Left lung (tissue), 14 donors: ENCODE measurements at places on chromosomes 2 and 18. TPM values are rescaled to one million over a fixed set of nuclear protein-coding genes. Genes with fewer than 3 reads are reported as not detected.

DNA sequence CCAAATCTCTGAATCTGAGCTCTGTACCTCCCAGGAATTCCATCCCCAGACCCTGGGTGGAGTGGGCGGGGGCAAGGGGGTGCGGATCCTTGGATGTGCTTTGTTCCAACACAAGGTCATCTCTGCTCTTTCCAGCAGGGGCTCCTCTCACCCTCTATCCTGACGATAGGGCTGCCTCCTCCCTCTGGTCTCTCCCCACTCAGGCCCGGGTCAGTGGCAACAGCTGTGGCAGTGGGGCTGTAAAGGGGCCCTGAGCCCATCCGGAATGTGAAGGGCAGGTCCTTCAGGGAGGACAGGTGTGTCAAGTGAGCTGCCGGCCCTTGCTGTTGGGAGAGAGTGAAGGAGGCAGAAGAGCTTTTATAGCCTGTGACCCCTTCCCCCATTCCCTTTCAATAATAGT, 167.8 kb downstream of the CELF4 start:
- no peak overlapping the region for H3K27ac ChIP-seq
- H3K36me3 ChIP-seq, result no peaks in the 10 kb centered on the region
- no peak for DNase-seq
- no peak overlapping the region for H3K4me3 ChIP-seq

- H3K27me3 ChIP-seq, result no peaks in the 10 kb centered on the region
- peak overlapping the region; percentile 66 for H3K4me3 ChIP-seq
- H3K4me1 ChIP-seq, result peaks cover 14% of the 10 kb centered on the region
- no peak for DNase-seq
- H3K27ac ChIP-seq, result peak overlapping the region; percentile 73
These were observed 472 bp upstream of the PLEKHM3 start for GRCh38 chr2:208025814-208026184.

The EFR3B gene
- 2.4 TPM for total RNA-seq

- peaks cover 16% of the 10 kb centered on the region for H3K27me3 ChIP-seq
- no peak overlapping the region for H3K4me3 ChIP-seq
- H3K27ac ChIP-seq, result no peak overlapping the region
- DNase-seq, result no peak
These were observed 7.2 kb upstream of the NEU4 start for GRCh38 chr2:241801611-241802420.

The LAMA1 gene
- 4.7 TPM for total RNA-seq

- no peak overlapping the region for H3K27ac ChIP-seq
- no peaks in the 10 kb centered on the region for H3K36me3 ChIP-seq
- H3K4me3 ChIP-seq, result no peak overlapping the region
- H3K4me1 ChIP-seq, result no peaks in the 10 kb centered on the region
- H3K27me3 ChIP-seq, result no peaks in the 10 kb centered on the region
These were observed 102.7 kb downstream of the CDCA7 start for GRCh38 chr2:173457366-173457765.

The UGT1A3 gene
- total RNA-seq, result not detected

GRCh38 chr2:240556553-240557100, 1.2 kb downstream of the ANKMY1 start:
- no peak overlapping the region for H3K4me3 ChIP-seq
- DNase-seq, result no peak
- no peaks in the 10 kb centered on the region for H3K36me3 ChIP-seq

- H3K4me1 ChIP-seq, result no peaks in the 10 kb centered on the region
- no peak overlapping the region for H3K4me3 ChIP-seq
- H3K27me3 ChIP-seq, result no peaks in the 10 kb centered on the region
- H3K27ac ChIP-seq, result no peak overlapping the region
- no peak for DNase-seq
- H3K36me3 ChIP-seq, result no peaks in the 10 kb centered on the region
These were observed 62.9 kb upstream of the CYRIA start for GRCh38 chr2:16728351-16729136.

The IRS1 gene
- 13.3 TPM for total RNA-seq

The CFC1B gene
- not detected for total RNA-seq

- DNase-seq, result no peak
- no peaks in the 10 kb centered on the region for H3K4me1 ChIP-seq
- H3K36me3 ChIP-seq, result peaks cover 16% of the 10 kb centered on the region
- no peak overlapping the region for H3K27ac ChIP-seq
- H3K27me3 ChIP-seq, result no peaks in the 10 kb centered on the region
These were observed 7.7 kb downstream of the VRK2 start for GRCh38 chr2:58054264-58054663.

The DLX1 gene
- total RNA-seq, result not detected

GRCh38 chr18:3671176-3671575, 221.2 kb downstream of the TGIF1 start:
- DNase-seq, result no peak
- no peak overlapping the region for H3K27ac ChIP-seq
- H3K4me3 ChIP-seq, result no peak overlapping the region
- no peaks in the 10 kb centered on the region for H3K27me3 ChIP-seq

The TTC31 gene
- 22.1 TPM for total RNA-seq

DNA sequence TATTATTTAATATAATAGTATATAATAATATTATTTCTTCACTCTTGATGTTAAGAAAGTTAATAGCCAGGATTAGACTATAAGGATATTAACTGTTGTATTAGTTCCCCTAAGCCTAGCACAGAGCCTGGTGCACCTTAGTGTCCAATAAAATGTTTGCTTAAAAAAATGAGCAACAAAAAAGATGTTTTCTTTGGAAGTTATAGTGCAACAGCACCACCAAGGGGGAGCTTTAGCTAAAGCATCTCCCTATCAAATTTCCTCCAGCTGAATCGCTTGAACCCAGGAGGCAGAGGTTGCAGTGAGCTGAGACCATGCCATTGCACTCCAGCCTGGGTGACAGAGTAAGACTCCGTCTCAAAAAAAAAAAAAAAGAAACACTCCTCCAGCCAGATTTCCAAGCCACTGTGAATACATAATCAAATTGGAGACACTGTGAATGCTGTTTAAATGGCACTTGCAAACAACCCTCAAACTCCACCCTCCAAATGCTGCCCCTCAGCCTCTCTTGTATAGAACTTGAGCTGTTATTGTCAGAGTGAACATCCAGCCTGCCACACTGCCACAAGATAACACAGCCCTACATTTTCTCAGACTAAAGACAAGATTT, 221.9 kb downstream of the DYM start:
- no peaks in the 10 kb centered on the region for H3K27me3 ChIP-seq
- DNase-seq, result no peak
- no peaks in the 10 kb centered on the region for H3K36me3 ChIP-seq

- H3K27ac ChIP-seq, result peak overlapping the region; percentile 65
- no peak overlapping the region for H3K4me3 ChIP-seq
- no peaks in the 10 kb centered on the region for H3K36me3 ChIP-seq
- DNase-seq, result no peak
- no peaks in the 10 kb centered on the region for H3K27me3 ChIP-seq
These were observed 182.2 kb upstream of the ZFP36L2 start for GRCh38 chr2:43408407-43409160.

The FBXO41 gene
- 2.4 TPM for total RNA-seq

DNA sequence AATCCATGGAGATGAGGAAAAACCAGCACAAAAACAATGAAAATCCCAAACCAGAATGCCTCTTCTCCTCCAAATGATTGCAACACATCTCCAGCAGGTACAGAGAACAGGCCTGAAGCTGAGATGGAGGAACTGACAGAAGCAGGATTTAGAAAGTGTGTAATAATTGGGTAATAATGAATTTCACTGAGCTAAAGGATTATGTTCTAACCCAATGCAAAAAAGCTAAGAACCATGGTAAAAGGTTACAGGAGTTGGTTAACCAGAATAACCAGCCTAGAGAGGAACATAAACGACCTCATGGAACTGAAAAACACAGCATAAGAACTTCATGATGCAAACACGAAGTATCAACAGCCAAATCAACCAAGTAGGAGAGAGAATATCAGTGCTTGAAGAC, 13.7 kb upstream of the SERPINB11 start:
- H3K36me3 ChIP-seq, result no peaks in the 10 kb centered on the region
- H3K4me3 ChIP-seq, result no peak overlapping the region
- no peaks in the 10 kb centered on the region for H3K27me3 ChIP-seq
- no peak overlapping the region for H3K27ac ChIP-seq

GRCh38 chr2:150212722-150213171, 274.7 kb downstream of the RND3 start:
- no peaks in the 10 kb centered on the region for H3K27me3 ChIP-seq
- DNase-seq, result no peak
- H3K4me3 ChIP-seq, result no peak overlapping the region
- H3K36me3 ChIP-seq, result no peaks in the 10 kb centered on the region
- no peaks in the 10 kb centered on the region for H3K4me1 ChIP-seq

The CCDC138 gene
- 3.8 TPM for total RNA-seq

The PRSS56 gene
- total RNA-seq, result not detected

The SKOR2 gene
- not detected for total RNA-seq

- H3K36me3 ChIP-seq, result no peaks in the 10 kb centered on the region
- H3K27me3 ChIP-seq, result no peaks in the 10 kb centered on the region
- DNase-seq, result no peak
- H3K27ac ChIP-seq, result no peak overlapping the region
- no peaks in the 10 kb centered on the region for H3K4me1 ChIP-seq
These were observed 17.3 kb upstream of the TAF4B start for GRCh38 chr18:26208977-26209376.

DNA sequence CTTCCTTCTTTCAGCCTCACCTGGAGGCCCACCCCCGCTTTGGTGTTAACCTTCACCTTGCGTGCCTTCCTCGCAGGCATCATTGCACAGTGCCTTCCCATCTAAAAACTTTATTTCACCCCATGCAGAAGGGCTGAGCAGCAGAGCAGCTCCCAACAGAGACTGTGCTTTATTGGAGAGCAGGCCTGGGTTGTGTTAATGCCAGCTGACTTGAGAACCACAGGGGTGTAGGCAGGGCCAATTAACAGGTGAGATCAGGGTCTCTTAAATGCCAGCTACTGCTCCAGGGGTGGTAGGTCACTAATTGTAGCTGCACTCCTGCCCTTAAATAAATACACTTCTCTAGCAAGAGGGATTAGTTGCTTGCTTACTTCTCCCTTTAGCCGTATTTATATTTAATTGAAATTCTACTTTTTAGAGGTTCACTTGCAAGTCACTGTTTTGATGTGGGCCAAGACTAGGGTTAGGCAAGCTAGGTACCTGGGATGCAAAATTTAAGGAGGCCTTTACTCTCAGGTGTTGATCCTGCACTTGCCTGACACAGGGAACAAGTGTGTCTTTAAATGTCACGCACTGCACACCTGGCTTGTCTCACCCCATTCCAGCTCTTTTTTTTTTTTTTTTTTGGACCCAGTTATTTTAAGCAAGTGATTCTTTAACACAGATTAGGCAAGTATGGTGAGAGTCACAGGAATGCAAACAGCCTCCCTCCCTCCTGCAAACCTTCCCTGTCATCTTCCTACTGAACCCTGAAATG, 54.5 kb downstream of the LYPD1 start:
- no peaks in the 10 kb centered on the region for H3K27me3 ChIP-seq
- no peaks in the 10 kb centered on the region for H3K4me1 ChIP-seq
- no peaks in the 10 kb centered on the region for H3K36me3 ChIP-seq
- H3K4me3 ChIP-seq, result no peak overlapping the region

GRCh38 chr18:59627414-59627813, 69.8 kb downstream of the CCBE1 start:
- H3K27ac ChIP-seq, result no peak overlapping the region
- no peak overlapping the region for H3K4me3 ChIP-seq
- no peak for DNase-seq
- no peaks in the 10 kb centered on the region for H3K27me3 ChIP-seq
- H3K4me1 ChIP-seq, result no peaks in the 10 kb centered on the region

GRCh38 chr2:120539937-120540718, 194.2 kb downstream of the INHBB start:
- H3K4me1 ChIP-seq, result no peaks in the 10 kb centered on the region
- DNase-seq, result no peak
- no peaks in the 10 kb centered on the region for H3K36me3 ChIP-seq

- peak overlapping the region; percentile 8 for H3K4me3 ChIP-seq
- H3K36me3 ChIP-seq, result no peaks in the 10 kb centered on the region
- H3K27ac ChIP-seq, result no peak overlapping the region
These were observed 475.0 kb upstream of the POU3F3 start for GRCh38 chr2:104378853-104379374.

- no peak overlapping the region for H3K27ac ChIP-seq
- no peak for DNase-seq
- no peaks in the 10 kb centered on the region for H3K36me3 ChIP-seq
- H3K4me1 ChIP-seq, result no peaks in the 10 kb centered on the region
- H3K27me3 ChIP-seq, result no peaks in the 10 kb centered on the region
- H3K4me3 ChIP-seq, result no peak overlapping the region
These were observed 576.7 kb upstream of the SALL3 start for GRCh38 chr18:78402966-78403365.

The VWC2L gene
- total RNA-seq, result not detected

The ELOA2 gene
- total RNA-seq, result not detected

DNA sequence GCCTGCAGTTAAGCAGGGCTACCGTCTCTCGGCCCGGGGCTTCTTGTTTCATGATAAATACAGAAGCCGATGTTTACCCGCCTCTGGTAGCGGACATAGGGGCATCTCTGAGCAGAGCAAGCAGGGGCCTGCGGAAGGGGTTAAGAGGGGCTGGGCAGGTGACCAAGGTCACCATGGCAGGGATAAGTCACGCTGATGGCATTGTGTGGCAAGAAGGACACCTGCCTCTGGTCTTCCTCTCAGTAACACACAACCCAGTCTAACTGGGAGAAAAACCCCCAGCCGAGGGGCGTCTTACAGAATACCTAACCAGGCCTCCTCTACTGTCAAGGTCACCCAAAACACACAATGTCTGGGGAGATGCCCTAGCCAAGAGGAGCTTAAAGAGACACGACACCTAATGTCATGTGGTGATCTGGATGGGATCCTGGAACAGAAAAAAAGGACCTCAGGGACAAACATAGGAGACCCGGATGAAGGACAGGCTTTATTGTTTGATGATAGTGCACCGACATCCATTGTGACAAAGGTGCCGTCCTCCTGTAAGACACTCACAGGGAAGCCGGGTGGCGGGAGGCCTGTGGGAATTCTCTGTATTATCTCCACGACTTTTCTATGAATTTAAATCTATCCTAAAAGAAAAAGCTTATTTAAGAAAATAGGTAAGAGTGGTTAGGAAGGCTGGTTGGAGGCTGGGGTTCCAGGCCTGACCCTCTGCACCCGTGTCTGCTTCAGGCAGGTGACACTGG, 24.8 kb downstream of the SH3BP4 start:
- no peak overlapping the region for H3K4me3 ChIP-seq
- H3K27ac ChIP-seq, result no peak overlapping the region
- H3K4me1 ChIP-seq, result peaks cover 32% of the 10 kb centered on the region
- no peaks in the 10 kb centered on the region for H3K36me3 ChIP-seq
- no peaks in the 10 kb centered on the region for H3K27me3 ChIP-seq

GRCh38 chr2:47041063-47041462, 114.0 kb downstream of the STPG4 start:
- DNase-seq, result no peak
- H3K4me3 ChIP-seq, result no peak overlapping the region
- H3K36me3 ChIP-seq, result no peaks in the 10 kb centered on the region
- H3K27me3 ChIP-seq, result no peaks in the 10 kb centered on the region
- H3K27ac ChIP-seq, result peak overlapping the region; percentile 33
